Astrocyte (in vitro differentiated cells and primary cell): ENCODE measurements at places on chromosomes 2 and 18.

GRCh38 chr2:27799646-27800010 lies 28.1 kb downstream of the MRPL33 start:
- no peak for DNase-seq

DNA sequence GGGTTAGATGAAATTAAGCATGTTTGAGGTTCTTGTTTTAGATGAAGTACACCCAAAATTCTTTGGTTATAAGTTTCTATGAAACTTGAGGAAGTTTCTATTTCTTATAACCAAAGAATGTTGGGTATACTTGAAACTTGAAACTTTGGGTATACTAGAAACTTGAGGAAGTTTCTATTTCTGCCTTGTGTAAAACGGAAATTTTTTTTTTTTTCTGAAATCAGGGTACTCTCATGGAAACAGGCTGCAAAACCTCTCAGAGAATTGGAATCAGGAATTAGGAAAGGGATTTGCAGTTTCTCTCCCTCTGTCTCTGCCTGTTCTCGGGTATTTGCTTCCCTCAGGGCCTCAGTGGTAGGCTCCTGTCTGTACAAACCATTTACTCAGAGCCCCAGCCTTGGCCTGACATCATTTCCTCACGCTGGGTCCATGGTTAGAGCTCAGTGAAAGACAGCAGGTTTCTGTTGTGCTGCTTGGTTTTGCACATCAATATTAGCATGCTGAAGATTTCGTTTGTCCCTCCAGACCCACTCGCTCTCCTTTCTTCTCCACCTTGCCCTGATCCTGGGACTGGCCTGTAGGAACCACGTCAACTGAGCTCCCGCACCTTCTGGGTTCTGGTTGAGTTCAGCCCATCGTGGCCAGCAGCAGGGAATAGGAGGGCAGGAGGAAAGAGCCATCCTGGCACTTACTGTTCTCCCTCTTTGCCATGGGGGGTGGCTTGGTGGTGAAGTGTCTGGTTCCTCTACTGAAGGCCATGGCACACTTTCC lies 106.4 kb downstream of the POLR1A start:
- no peak for DNase-seq

DNA sequence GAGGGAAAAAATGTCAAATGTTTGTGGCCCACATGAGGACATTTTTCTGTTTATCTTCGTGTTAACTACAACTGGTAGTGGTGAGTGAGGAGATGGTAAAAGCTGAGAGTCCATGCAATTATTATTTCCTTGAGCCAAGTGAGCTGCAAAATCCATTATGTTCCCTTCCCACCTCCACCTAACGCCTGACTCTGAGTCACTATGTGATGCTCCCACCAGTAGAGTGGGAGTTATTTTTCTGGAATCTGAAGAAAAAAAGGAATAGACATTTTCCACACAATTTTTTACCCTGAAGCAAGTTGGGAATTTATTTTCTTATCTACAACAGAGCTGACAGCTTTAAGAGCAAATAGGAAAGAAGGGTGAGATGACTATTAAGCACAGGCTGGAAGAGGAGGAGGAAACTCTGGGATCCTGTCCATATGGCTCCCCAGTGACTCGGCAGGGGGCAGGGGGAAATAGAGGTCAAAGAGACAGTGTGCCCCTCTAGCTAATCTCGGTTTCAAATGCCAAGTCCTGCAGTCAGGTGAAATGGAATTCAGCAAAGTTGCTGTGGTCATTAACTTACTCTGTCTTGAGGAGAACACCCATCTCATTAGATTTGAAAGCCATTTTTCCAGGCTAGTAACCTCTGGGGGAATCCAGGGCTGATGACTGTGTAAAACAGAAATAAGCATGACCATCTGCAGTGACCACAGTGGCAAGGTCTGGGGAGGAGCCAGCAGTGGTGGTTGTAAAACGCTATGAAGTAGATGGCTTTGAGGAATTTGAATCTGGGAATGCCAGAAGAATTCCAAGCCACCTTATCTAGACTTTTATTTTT lies 463.9 kb downstream of the STK39 start:
- DNase-seq, result peak; percentile 86

GRCh38 chr2:41610501-41611190 lies 437.2 kb upstream of the PKDCC start:
- DNase-seq, result peak; percentile 22

DNA sequence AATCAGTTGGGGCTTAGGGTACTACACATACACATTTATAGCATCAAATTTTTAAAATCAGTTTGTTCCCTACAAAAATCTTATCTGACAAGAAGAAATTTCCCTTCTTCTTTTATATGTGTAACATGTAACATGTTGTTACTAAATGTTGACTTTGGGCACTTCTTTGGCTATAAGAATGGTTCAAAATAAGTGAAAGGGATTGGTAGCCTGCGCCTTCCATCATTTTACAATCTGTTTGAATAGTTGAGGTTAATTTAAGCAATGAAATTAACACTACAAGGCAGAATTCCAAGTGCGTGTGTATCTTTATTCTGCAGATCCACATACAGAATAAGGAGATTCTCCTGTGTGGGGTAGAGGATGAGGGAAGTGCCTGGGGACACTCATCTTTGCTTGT lies 30.2 kb upstream of the SPP2 start:
- DNase-seq, result no peak
